ENCODE measurements at places on chromosomes 6 and 20.

GRCh38 chr6:37429352-37429750, 3.7 kb upstream of the CMTR1 start:
- no peak for DNase-seq

DNA sequence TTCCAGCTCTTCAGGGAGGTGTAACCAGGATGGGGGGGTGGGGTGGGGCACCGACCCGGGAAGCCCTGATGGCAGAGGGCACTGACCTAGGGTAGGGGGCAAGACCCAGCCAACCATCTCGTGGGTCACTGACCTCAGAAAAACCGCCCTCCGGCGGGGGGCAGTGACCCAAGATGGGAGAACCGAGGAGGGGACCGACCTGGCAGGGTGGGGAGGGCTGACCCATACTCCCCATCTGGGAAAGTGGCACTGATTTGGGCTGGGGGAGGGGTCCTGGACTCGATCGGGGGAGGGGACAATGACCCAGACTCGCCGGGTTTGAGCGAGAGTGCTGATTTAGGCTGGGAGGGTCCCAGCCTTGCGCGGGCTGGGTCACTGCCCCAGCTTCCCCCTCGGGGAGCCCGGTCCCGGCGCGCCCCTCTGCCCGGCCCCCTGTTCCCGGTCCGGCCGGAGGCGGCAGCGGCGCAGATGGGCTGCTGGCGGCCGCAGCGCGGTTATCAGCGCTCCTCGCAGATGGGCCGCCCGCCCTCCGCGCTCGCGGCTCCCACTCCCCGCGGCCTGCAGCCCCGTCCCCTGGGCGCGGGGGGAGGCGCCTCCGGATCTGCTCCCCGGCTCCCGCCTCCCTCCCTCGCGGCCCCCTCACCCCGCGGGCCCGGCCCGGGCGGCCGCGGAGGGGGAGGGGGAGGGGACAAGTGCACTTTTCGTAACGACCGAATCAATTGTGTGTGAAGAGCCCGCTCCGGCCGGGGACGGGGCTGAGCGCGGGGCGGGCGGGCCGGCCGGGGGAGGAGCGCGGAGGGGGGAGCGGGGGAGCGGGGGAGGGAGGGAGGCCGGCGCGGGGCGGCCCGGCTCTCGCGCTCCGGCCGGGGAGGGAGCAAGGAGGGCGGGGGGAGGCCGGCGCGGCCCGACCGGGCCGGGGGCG, 2.2 kb downstream of the NOL4L start:
- no peak for DNase-seq

DNA sequence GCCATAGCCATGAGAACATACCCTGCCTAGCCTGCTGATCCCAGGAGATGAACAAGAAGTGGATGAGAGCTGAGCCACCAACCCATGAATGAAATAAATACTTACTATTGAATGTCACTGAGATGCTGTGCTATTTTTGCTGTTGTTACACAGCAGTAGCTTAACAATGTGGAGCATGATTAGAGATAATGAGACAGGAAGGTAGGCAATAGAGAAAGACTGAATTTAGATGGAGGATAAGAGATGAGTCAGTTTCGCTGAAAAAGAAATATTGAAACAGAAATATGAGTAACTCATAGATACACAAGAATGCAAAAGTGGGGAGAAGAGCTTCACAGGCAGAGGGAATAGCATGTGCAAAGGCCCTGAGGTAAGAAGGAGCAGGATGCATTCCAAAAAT, 94.9 kb upstream of the TOP1 start:
- DNase-seq = no peak

- DNase-seq = peak; percentile 69
Measured at GRCh38 chr6:132798869-132799538, 567 bp upstream of the SLC18B1 start.

DNA sequence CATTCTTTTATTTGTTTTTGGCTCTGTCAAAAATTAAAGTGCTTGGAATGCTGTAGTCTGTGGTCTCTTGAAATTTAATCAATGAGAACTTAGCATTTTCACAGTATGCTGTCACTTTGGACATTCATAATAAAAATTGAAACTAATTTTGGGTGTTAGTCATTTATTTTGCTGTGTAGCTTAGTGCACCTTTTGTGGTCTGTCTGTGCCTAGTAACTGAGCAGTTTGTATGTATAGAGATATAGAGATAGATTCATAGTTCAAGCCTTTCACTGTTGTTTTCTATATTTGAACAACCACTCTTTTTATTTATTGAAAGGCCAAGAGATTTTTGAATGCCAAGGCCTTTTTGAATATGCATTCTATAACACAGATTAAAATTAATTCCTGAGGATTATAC, 86.4 kb upstream of the TIAM2 start:
- DNase-seq = no peak

GRCh38 chr6:164034602-164035140, 620.2 kb downstream of the QKI start:
- no peak for DNase-seq

GRCh38 chr6:28867086-28867409, 56.7 kb downstream of the TRIM27 start:
- DNase-seq = peak; percentile 27

GRCh38 chr20:62123450-62124118, 1.3 kb downstream of the LSM14B start:
- no peak for DNase-seq

DNA sequence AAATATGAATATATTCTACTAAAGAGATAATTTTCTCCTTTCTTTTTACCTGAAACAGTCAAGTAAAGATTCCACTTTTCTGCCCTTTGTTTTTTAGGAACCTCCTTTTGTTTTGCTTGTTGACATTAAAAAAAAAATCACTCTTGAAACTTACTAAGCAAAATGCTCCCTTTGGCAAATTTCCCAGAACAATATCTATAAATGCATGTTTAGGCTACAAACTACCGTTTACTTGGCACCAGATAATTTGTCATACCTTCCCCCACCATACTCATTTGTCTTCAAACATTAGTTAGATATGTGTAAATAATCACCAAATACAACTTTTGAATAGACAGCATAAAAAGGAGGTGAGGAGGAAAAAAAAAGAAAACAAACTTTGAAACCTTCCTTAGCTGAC, 604.7 kb downstream of the RFPL4B start:
- no peak for DNase-seq

DNA sequence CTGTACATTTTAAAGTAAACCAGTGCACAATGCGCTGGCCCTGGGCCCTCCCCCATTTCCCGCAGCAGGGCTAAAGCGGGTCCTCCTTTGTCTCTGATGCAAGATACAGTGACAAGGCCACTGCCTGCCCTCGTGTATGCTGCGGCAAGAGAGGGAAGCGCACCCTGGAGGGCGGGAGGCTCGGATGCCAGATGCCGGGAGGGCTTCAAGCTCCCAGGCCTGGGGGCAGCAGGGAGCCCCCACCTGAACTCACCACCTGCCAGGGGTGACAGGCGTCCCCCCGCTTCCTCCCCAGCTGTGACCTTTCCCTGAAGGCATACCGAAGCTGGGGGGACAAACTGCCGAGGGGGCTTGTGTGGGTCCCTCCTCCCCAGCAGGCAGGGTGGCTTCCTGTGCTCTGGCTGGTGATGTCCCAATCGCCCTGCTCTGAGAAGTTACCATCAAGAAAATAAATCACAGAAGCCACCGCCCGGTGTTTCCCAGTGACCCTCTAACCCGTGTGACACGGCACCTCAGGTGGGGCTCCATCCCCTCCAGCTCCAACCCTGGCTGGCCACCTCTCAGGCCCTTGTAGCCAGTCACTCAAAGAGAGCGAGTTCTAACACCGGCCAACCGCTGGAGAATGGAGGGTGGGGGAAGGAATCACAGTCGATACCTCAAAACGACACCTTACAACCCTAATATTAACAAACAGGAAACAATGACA, 203.3 kb downstream of the PREX1 start:
- no peak for DNase-seq

GRCh38 chr6:157533048-157533871, 152.3 kb downstream of the ZDHHC14 start:
- no peak for DNase-seq

- no peak for DNase-seq
Measured at GRCh38 chr6:71603021-71603420, 283.3 kb upstream of the RIMS1 start.

DNA sequence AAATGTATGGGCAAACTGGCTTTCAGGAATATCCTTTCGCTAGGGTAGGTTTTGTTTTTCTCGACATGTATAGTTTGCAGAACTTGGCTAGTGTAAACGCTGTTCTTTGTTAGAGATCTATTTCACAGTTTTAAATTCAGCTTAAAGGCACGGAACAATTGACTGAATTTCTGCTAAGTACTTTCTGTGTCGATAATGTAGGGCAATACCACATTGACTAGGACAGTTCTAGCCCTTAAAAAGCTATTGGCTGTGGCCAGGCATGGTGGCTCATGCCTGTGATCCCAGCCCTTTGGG, 92.8 kb downstream of the CEP57L1 start:
- DNase-seq = no peak

DNA sequence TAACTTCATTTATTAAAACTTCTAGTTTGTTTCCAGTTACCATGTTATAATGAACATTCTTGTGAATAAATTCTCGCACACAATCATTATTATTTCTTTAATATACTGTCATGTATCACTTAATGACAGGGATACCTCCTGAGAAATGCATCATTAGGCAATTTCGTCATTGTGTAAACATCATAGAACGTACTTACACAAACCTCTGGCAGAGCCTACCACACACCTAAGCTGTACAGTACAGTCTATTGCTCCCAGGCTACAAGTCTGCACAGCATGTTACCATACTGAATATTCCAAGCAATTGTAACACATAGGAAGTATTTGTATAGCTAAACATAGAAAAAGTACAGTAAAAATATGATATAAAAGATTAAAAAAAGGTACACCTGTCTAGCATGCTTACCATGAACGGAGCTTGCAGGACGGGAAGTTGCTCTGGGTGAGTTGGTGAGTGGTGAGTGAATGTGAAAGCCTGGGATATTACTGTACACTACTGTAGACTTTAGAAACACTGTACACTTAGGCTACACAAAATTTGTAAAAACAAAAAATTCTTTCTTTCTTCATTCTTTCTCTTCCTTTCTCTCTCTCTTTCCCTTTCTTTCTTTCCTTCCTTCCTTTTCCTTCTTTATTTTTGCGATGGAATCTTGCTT, 268.2 kb upstream of the SOX4 start:
- no peak for DNase-seq

DNA sequence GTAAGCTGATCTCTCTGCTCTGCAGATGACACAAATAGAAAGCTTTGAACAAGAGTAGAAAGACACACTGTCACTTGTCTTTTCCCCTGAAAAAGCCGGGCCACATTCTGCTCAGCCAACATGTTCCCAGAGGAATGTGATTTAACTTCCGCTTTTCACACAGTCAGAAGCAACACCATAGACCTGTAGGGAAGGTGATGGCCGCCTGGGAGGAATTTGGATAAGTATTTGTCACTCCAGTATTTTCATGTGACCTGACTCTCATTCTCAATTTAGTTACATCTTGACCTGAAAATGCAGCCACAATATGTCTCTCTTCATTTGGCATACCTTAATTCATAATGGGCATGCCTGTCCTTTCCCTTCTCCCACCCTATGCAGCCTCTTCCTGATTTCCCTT, 2.0 kb upstream of the GRM1 start:
- DNase-seq = no peak

- peak; percentile 67 for DNase-seq
Measured at GRCh38 chr6:89432875-89433251, at the start of gene ANKRD6. Gene ANKRD6, plus strand, starts transcription at chr6:89433152. Its CDS starts 133,825 bp downstream, at chr6:89566977.

- DNase-seq = no peak
Measured at GRCh38 chr6:78864957-78865356, 2.4 kb upstream of the IRAK1BP1 start.

DNA sequence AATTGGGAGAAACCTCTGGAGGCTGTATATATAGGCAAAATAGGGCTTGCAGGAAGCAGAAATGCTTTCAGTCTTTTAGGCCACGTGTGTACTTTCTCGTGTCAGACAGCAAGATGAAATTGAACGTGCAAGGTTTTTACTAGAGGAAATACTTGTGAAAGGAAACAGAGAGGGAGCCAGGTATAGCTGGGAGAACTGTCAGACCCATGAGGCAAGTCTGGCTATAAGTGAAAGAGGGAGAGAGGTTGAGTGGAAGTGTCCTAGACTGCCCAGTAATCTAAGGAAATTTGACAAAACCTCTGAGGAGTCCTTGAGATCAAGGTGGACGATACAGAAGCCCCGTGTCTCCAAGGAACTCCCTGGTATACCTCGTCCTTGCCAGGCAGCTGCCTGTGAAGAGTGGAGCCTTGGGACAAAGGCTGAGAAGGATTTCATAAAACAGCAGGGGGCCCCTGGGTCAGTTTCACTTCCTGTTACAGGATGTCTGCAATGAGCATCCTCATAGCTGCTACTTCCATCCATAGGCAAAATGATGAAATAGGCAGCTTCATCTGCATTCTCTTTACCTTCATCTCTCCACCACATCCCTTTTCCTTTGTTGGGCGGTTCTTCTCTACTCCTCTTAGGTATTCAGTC, 114.4 kb upstream of the MAP3K7 start:
- no peak for DNase-seq

DNA sequence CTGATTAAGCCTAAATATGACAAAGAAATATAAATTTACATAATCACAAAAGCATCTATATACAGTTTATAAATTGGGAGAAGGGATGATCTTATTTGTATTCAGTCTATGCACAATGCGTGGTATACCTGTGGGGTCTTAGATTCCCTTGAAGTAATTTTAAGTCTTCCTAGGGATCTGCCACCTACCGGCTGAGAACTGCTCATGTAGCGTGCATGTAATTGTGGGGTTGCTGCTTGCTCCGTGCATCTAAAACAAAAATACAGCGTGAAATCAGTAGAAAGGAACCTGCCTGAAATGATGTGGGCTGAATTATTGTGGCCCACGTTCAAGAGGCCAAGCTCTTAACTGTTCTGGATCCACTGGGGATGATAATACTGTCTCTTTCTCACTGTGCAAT, 187.3 kb downstream of the MBOAT1 start:
- no peak for DNase-seq

DNA sequence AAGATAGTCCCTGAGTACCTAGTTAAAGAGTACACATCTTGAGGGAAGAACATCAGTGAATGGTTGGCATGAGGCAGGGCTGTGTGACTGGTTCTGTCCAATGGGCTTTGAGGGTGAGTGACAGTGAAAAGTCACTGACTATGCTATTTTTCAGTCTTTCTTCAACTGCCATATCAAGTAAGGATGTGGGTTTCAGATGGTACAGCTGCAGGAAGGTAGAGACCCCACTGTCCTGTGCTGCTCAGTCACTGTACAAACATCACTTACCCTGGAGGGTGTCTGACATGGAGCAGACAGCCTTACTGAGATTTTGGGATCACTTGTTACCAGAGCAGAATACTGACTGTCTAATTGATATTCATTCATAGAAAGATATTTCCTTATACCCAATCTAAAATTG, 115.3 kb upstream of the ASCC3 start:
- DNase-seq = no peak

- DNase-seq = no peak
Measured at GRCh38 chr6:149867876-149868640, 3.9 kb upstream of the LRP11 start.

GRCh38 chr6:46815130-46815529, 21.9 kb downstream of the MEP1A start:
- DNase-seq = no peak

Data from head of caudate nucleus (tissue), 42 donors.